ENCODE measurements at places on chromosomes 3 and 15. TPM values are rescaled to one million over a fixed set of nuclear protein-coding genes. Genes with fewer than 3 reads are reported as not detected.

MSL2 gene
- 11.7 TPM for total RNA-seq

ROBO1 gene
- total RNA-seq = 25.4 TPM

FAM107A gene
- total RNA-seq = not detected

NPAP1 gene
- not detected for total RNA-seq

CACNA2D2 gene
- not detected for total RNA-seq

RTP4 gene
- 3.1 TPM for total RNA-seq

SEMA6D gene
- 2.3 TPM for total RNA-seq

C3orf62 gene
- 0.50 TPM for total RNA-seq

SAXO2 gene
- total RNA-seq = 4.0 TPM

TGM5 gene
- 0.24 TPM for total RNA-seq

DNA sequence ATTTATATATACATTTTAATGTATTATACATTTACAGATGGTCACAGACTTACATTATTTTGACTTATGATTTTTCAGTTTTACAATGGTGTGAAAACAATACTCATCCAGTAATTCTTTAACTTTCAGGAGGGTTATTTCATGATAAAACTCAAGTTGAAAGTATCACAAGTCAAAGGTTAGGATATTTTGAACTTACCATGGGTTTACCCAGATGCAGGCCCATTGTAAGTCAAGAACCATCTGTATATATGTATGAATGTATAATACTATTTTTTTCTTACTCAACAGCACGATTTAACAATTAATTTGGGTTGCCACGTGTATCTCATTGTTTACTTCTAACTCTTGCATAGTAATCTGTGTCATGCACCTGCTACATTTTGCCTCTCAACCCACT is 1002.0 kb downstream of the OTOL1 start:
- DNase-seq = no peak
- H3K36me3 ChIP-seq = no peaks in the 10 kb centered on the region
- no peak overlapping the region for H3K27ac ChIP-seq
- no peaks in the 10 kb centered on the region for H3K27me3 ChIP-seq
- no peaks in the 10 kb centered on the region for H3K4me1 ChIP-seq

GRCh38 chr3:172653004-172653572 is 57.8 kb downstream of the NCEH1 start:
- DNase-seq = no peak

DNA sequence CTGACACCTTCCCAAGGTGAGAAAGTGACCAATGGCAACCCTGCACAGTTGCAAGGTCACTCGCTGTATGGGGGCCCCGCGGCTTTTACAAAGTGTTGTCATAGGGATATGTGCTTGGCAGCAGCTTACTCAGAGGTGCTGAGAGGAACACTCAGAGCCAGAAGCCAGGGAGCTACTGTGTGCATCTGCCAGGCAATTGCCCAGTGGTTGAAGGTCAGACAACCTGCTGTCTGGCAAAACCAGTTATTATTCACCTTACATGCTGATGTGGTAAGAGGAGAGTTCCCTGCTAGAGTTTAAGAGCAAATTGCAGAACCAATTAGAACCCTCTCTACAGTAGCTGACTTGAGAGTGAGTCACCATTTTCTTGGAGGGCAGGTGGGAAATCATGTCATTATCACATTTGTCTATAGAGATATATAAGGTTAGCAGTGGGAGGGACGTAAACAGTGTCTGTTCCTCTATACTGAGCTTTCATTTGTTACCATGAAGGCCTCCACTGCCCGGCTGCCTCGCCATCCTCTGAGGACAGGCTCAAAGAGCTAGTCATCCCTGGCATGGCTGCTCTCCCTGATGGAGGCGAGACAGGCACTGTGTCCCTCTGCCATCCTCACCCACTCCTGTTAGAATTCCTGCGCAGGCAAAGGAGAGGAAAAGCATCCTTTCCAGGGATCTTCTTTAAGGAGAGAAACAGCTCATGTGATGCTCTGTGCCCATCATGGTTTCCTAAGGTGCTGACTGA is 274.4 kb downstream of the PLCL2 start:
- no peak overlapping the region for H3K4me3 ChIP-seq
- no peaks in the 10 kb centered on the region for H3K27me3 ChIP-seq
- H3K36me3 ChIP-seq = peaks cover 2% of the 10 kb centered on the region
- peaks cover 23% of the 10 kb centered on the region for H3K4me1 ChIP-seq
- no peak overlapping the region for H3K27ac ChIP-seq
- no peak for DNase-seq

GRCh38 chr3:22361521-22361920 is 610.5 kb upstream of the ZNF385D start:
- no peaks in the 10 kb centered on the region for H3K4me1 ChIP-seq
- H3K27ac ChIP-seq = no peak overlapping the region
- no peaks in the 10 kb centered on the region for H3K27me3 ChIP-seq
- DNase-seq = no peak
- no peaks in the 10 kb centered on the region for H3K36me3 ChIP-seq

- peak overlapping the region; percentile 62 for H3K27ac ChIP-seq
- peak; percentile 48 for DNase-seq
- peak overlapping the region; percentile 66 for H3K4me3 ChIP-seq
- peaks cover 46% of the 10 kb centered on the region for H3K4me1 ChIP-seq
These were observed 1.7 kb downstream of the BNC1 start for GRCh38 chr15:83282776-83283137.

- no peak overlapping the region for H3K4me3 ChIP-seq
- H3K27me3 ChIP-seq = no peaks in the 10 kb centered on the region
- no peaks in the 10 kb centered on the region for H3K4me1 ChIP-seq
- DNase-seq = no peak
- H3K27ac ChIP-seq = no peak overlapping the region
These were observed 1076.1 kb downstream of the AGBL1 start for GRCh38 chr15:87155771-87156170.

DNA sequence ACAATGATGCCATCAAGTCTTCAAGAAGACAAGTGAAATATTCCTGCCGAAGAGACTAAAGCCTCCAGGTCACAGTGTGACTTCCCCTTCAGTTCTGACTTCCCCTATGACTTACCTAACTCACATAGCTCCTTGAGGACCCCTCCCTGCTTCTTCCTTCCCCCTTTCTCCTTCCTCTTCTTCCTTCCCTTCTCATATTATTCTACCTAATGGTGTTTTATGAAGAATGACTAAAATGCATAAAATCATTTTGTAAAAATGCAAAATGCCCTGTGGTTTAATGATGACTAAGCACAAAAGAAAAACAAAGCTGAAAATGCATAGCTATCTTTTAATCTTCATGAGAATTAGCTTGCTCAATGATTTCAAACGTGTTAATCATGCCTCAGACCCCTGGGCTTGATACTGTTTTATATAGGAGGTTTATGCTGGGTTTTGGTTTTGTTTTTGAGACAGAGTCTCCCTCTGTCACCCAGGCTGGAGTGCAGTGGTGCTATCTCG is 26.1 kb upstream of the TM4SF4 start:
- no peak overlapping the region for H3K4me3 ChIP-seq
- peaks cover 29% of the 10 kb centered on the region for H3K4me1 ChIP-seq
- H3K36me3 ChIP-seq = no peaks in the 10 kb centered on the region
- no peaks in the 10 kb centered on the region for H3K27me3 ChIP-seq
- H3K27ac ChIP-seq = peak overlapping the region; percentile 31
- no peak for DNase-seq

DNA sequence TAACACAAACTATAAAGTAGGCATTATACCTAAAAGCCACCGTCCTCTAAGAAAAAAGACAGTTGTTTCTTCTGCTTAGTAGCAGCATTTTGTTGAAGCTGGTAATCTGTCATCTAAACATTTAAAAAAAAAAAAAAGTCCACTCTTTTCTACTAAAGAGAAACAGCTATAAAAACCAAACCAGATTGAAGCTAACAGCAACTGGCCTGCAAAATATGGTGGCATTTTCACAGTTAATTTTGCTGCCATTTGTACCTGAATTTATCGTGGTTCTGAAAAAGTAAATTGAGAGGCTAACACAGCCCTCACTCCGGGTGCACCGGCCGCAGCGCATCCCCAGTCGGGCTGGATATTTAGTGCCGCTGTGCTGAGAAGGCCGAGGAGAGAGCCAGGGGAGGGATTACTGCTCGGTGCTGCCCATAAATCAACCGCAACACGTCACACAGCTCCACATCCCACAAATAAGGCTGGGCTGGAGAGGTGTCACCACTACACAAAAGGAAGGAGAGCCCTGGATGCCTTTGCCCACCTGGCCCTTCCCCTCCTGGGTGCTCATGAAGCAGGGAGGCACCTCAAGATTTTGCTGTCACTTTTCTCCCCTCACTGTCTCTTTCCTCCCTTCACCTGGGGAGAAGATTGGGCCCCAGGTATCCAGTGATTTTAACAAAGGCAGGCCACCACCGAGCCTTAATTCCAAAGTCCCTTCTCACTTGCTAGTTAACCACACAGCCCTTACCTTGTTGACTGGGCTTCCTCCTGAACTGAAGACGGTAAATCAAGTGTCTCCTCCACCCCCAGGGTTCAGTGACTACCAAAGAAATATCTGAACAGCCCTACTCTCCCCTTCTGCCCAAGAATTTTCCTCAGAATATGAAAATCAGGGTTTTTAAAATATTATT is 44.4 kb downstream of the MECOM start:
- no peak overlapping the region for H3K27ac ChIP-seq
- no peaks in the 10 kb centered on the region for H3K4me1 ChIP-seq
- H3K4me3 ChIP-seq = no peak overlapping the region
- no peaks in the 10 kb centered on the region for H3K36me3 ChIP-seq

DNA sequence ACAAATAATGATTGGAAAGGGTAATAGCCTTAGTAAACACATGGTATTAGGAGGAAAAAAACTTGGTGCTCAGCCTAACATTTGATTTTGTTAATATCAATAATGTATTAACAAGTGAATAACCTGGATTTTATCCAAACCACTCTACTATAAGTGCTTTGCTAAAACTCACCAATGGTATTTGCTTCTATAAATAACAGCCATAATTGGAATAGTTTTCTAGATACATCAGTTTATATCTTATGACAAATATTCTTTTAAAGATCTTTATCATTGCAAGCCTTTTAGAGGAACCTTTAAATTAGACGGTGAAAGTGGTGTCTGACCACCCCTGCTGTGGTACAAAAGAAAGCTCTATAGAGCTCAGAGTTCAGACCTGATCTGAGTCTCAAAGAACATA is 123.9 kb downstream of the SHOX2 start:
- H3K4me1 ChIP-seq = no peaks in the 10 kb centered on the region
- no peaks in the 10 kb centered on the region for H3K27me3 ChIP-seq
- no peak overlapping the region for H3K4me3 ChIP-seq
- H3K27ac ChIP-seq = no peak overlapping the region

GRCh38 chr3:123158330-123158729 is 43.4 kb upstream of the SEC22A start:
- H3K4me1 ChIP-seq = peaks cover 15% of the 10 kb centered on the region
- no peaks in the 10 kb centered on the region for H3K36me3 ChIP-seq
- no peaks in the 10 kb centered on the region for H3K27me3 ChIP-seq
- no peak for DNase-seq

- H3K36me3 ChIP-seq = 0 out of 2 replicates have a peak, but pooled peaks cover 3% of the 10 kb centered on the region
- no peak overlapping the region for H3K4me3 ChIP-seq
- no peak overlapping the region for H3K27ac ChIP-seq
- no peaks in the 10 kb centered on the region for H3K27me3 ChIP-seq
- DNase-seq = no peak
- H3K4me1 ChIP-seq = peaks cover 7% of the 10 kb centered on the region
These were observed 39.0 kb downstream of the IFT57 start for GRCh38 chr3:108183181-108183580.

DNA sequence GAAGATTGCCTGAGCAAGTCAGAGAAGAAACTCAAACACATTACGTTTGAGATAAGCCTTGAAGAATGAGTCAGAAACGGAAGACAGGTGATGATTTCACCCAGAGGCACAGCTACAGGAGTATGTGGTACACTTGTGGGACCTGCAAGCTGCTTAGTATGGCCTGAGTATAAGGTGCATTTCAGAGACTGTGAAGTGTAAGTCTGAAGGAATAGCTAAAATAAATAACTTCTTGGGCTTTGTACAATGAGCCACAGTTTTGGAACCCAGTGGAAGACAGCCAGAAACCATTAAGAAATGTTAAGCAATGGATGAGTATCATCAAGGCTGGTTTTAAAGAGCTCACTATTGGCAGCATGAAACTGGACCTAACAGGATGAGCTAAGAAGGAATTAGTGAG is 826.2 kb downstream of the ROBO1 start:
- DNase-seq = no peak
- no peak overlapping the region for H3K27ac ChIP-seq
- H3K4me3 ChIP-seq = no peak overlapping the region
- no peaks in the 10 kb centered on the region for H3K27me3 ChIP-seq
- no peaks in the 10 kb centered on the region for H3K4me1 ChIP-seq

DNA sequence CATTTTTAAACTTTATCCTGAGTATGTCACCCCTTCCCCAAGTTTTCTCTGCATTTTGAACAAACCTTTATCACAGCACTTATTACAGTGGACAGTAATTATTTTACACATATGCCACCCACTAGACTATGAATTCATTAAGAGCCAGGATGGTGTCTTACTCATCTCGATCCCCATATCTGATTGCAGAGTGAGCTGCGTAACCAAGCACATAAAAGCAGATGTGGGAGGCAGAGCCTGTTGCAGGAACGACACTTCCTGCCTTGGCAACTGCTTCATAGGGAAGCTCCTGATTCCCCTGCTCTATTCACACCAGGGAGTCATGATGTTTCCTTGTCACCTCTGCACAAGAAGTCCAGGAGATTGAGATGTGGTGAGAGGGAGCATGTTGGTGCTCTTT is 91.1 kb downstream of the MINAR1 start:
- H3K4me1 ChIP-seq = no peaks in the 10 kb centered on the region
- no peaks in the 10 kb centered on the region for H3K27me3 ChIP-seq
- H3K27ac ChIP-seq = no peak overlapping the region
- DNase-seq = no peak
- H3K4me3 ChIP-seq = no peak overlapping the region

DNA sequence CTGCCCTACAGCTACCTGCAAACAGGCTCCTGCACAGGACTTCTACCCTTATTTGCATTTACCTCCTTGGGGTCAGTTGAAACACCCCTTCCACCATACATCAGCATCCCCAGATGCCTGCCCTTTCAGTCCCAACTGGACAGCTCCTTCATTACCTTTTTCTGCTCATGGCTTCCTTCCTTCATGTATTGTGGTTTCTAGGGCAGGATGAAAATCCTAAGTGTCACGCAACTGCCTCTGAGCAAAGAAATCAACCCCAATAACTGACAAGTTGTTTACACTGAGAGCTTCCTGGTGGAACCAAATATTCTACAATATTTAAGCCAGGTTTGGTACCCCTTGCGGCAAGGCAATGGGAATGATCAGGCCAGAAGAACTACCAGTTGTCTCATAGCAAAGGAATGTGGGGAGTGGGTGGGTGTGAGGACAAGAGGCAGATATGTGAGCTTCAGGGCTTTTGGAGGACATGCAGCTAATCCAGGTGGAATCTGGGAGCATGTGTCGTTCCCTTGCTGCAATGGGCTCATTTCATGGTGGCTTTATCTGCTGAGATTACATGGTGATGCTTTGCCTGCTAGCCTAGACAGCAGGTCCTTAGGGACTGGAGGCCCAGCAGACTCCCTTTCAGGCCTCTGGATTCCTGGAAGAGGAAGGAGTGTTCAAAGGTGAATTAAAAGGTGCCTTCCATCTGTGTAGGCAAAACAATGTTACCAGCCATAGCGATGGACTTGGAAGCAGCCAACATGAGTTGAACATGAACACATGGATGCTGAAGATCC is 34.9 kb downstream of the PPCDC start:
- no peak overlapping the region for H3K27ac ChIP-seq
- DNase-seq = no peak
- H3K36me3 ChIP-seq = no peaks in the 10 kb centered on the region

GRCh38 chr3:62712746-62713145 is 162.5 kb downstream of the CADPS start:
- no peaks in the 10 kb centered on the region for H3K27me3 ChIP-seq
- no peak for DNase-seq
- H3K4me1 ChIP-seq = no peaks in the 10 kb centered on the region
- H3K4me3 ChIP-seq = no peak overlapping the region
- H3K27ac ChIP-seq = no peak overlapping the region
